ENCODE measurements at places on chromosomes 11 and 22.

DNA sequence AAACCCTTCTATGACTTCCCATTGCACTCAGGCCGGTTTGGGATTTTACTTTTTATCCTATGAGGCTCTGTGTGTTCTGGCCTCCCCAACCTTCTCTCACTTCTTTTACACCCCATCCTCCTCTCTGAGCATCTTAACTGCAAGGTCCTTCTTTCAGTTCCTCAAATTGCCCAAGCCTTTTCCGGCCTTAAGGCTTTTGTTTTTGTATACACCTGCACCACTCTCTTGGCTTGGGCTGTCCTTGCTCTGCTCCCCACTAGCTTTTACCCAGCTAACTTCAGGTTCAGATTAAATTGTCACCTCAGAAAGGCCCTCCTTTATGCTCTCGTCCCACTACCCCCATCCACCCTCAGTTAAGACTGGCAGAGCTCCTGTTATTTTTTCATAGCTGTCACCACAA, 55.5 kb downstream of the FAM83F start:
- no peak for DNase-seq

DNA sequence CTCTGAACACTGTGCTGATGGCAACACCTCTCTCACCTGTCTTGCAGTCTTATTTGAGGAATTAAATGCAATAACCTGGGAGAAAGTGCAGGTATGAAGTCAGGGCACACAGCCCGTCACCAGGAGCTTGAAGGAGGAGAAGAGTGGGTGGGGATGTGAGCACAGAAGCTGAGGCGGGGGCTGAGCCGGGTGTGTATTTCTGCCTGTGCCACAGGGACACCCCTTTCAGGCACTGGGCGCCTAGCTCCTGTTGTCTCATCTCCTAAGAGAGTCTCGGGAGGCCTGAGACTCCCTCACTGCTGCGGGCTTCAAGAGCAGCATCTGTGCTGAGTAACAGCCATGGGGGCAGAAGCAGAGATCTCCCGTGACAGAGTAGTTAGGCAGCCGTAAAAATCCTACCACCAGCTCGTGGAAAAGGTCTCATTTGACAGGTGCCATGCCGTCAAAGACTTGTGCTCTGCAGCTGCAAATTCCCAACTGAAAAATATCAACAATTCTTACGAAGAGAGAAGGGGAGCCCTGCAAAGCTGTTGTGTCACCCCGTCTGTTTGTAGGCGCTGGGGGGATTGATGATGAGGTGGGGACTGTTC, 26.8 kb downstream of the PARVB start:
- no peak for DNase-seq

- DNase-seq = no peak
These were observed 6.8 kb downstream of the LIF start for GRCh38 chr22:30239488-30240405.

DNA sequence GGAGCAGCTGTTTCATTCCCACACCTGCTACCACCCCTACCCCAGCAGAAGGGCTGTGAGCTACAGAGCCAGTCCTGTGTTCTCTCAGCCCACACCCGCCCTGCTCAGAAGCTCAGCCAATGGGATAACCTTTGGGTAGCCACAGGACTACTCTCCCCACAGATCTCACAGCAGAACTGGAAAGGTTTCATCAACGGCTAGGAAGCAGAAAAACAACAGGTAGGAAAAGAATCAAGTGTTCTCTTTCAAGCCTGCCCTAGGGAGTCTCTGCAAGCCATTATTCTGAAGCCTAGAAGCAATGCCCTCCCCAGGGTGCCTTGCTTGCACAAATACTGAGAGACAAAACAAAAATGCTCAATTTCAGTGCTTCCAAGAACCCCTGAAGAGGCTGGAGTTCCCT, 77.2 kb downstream of the TMPRSS5 start:
- no peak for DNase-seq

DNA sequence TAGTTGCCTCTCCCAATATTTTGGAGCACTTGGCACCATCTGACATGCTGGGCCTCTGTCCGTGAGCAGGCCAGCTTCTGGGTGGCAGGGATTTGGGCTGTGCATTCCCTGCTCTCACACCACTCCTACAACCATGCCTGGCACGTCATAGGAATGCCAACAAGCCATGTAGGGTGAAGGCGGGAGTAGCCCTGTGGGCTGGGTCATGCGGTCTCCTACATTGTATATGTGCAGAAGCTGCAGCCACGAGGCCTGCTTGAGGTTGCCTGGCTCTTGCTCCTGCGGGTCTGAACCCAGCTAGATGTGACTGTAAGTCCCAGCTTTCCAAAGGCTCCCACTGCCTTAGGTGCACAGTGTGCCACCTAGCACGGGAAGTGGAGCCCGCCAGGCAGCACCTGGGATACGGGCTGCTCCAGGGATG, 14.5 kb downstream of the MYEOV start:
- DNase-seq = no peak

- no peak for DNase-seq
These were observed 47.7 kb upstream of the RTL6 start for GRCh38 chr22:44545773-44546172.

DNA sequence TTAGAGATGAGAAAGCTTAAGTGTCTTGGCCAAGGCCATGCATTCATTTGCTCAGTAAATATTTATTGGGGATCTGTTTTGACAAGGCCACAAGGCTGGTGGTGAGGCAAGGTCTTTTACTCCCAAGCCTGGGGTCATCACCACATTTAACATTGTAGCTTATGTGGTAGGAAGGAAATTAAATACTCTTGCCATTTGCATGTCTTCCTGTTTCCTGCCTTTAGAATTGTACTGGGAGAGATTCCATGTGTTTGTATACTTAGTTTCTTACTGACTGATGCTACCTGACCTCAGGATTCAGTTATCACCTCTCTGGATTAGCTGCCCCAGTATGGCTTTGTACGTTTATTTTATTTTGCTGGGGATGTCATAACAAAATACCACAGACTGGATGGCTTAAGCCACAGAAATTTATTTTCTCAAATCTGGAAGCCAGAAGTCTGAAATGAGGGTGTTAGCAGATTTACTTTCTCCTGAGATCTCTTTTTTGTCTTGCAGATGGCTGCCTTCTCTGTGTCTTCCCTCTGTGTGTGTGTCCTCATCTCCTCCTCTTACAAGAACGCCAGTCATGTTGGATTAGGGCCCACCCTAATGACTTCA, 44.8 kb downstream of the SPECC1L start:
- no peak for DNase-seq

GRCh38 chr11:65420979-65421793, 1.4 kb upstream of the NEAT1 start:
- peak; percentile 49 for DNase-seq

- no peak for DNase-seq
These were observed 112.0 kb downstream of the PLEKHA7 start for GRCh38 chr11:16902182-16902581.

DNA sequence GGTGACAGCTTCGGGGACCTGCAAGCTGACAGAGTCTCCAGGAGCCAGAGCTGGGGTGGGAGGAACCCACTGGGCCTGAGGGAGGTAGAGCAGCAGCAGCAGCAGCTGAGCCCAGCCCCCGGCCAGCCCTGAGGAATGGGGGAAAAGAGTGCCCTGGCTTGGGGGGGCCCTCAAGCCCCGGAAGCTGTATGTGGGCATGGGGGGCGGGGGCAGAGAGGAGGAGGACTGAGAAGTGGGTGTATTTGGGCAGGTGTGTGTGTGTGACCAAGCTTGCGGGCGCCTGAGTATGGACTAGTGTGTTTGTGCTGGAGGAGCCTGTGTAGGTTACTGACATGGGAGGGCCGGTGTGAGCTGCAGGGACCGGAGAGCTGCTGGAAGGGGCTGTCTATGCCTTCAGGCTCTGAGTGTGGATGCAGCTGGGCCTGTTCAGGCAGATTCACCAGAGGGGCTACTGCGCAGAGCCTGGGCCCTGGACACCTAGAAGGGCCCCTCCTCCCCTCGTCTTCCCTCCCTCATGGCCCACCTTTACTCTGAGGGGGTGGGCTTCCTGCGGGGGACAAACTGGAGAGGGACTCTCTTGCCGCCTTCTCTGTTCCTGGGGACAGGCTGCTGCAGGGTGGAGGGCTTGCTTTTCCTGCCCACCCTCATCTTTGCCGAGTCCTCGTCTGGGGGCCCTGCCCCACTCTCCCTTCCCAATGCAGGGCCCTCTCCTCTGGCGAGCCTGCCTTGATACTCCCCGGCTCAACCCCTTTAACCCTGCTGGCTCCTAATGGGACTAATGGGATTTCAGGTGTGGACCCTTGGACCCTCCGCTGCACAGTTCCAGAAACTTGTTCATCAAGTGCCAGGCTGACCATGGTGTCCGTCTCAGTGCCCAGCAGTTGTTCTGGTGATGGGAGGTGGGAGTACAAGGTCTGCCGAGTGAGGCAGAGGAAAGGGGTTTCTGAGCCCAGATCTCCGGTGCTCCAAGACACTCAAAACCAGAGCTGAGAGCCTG, 28.2 kb downstream of the ST3GAL4 start:
- DNase-seq = no peak

- no peak for DNase-seq
These were observed 200.9 kb downstream of the MYO18B start for GRCh38 chr22:25942856-25943411.

GRCh38 chr11:69220561-69221051, 64.9 kb downstream of the SMIM38 start:
- DNase-seq = no peak

GRCh38 chr22:49616356-49617231, 211.1 kb downstream of the BRD1 start:
- no peak for DNase-seq

DNA sequence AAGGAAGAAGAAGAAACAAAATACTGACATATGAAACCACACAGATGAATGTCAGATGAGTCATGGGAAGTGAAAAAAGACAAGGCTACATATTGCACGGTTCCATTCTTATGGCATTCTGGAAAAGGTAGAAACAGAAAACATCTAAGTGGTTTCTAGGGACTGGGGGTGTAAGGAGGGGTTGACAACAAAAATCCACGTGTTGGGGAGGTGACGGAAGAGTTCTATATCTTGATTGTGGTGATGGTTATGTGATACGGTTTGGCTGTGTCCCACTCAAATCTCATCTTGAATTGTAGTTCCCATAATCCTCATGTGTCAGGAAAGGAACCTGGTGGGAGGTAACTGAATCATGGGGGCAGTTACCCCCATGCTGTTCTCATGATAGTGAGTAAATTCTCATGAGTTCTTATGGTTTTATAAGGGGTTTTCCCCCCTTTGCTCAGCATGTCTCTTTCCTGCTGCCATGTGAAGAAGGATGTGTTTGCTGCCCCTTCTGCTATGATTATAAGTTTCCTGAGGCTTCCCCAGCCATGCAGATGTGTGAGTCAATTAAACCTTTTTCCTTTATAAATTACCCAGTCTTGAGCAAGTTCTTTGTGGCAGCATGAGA, 6.4 kb upstream of the ARFGAP3 start:
- DNase-seq = no peak

- DNase-seq = no peak
These were observed 12.2 kb downstream of the MED19 start for GRCh38 chr11:57699813-57700212.

GRCh38 chr11:117620086-117620485, 176.9 kb downstream of the DSCAML1 start:
- DNase-seq = no peak

- DNase-seq = no peak
These were observed 97.0 kb downstream of the RDX start for GRCh38 chr11:110199184-110199981.

- peak; percentile 61 for DNase-seq
These were observed at the start of gene HTATIP2 for GRCh38 chr11:20363500-20364340. TSS of gene HTATIP2 (plus strand) at chr11:20363714. CDS start at chr11:20364238, 524 bp downstream.

- DNase-seq = no peak
These were observed 47.6 kb upstream of the EED start for GRCh38 chr11:86196913-86197312.

- no peak for DNase-seq
These were observed 257.1 kb upstream of the TENM4 start for GRCh38 chr11:79697905-79698304.

- no peak for DNase-seq
These were observed 16.1 kb downstream of the LRP5 start for GRCh38 chr11:68328374-68329091.

GRCh38 chr22:45631140-45631840, 40.3 kb upstream of the ATXN10 start:
- DNase-seq = no peak

Measured in HEK293T (cell line).